ENCODE measurements at places on chromosomes 5 and 9.

GRCh38 chr9:86633945-86634344 lies 279.7 kb upstream of the TUT7 start:
- DNase-seq: no peak

DNA sequence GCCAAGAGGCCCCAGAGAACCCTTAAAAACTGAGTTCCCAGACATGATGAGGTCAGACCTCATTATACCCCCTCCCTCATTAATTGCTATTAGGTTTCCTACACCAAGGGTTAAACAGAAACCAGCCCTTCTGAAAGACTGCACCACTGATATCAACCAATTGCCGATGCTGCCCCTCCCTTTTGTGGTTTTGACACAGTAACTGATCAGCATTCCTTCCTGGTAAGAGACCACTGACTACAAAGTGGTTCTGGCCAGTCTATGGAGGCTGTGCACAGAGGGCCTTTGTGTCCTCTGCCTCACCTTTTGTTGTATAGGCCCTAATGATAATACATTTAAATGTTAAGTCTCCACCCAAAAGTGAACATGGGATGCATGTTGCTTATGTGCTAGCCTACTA lies 201.5 kb downstream of the FRMD3 start:
- no peak for DNase-seq

DNA sequence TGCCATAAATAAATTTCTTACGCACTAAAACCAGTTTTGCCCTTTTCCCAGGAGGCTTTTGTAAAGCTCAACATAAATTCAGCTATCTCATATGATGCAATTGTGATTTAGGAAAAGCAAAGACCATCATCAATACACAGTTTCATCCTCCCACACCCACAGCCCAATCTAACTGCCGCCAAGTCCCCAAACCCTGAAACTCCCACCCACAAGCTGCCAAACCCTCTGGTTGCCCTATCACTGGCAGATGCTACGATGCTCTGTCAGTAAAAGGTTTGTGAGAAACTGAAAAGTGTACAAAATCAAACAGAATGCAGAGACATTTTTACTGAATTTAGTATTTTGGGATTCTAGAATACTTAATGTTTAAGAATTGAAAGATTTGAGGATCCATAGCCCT lies 42.8 kb upstream of the NR4A3 start:
- DNase-seq: no peak

DNA sequence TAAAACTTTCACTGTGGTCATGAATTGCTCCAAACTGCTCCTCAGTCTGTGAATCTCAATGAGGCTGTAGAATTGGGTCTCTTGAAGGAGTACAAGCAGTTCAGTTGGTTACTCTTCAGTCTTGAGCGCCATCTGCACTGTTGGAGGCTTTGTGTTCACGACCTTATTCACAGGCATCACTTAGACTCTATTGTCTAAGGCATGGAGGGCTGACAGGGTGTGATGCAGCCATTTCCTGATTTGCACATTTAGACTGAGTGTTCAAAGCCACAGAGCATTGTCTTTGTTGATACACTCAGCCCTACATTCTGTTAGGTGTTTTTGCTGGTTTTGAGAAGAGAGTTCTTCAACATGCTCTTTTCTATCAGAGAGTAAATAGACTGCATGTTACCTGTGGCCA lies 355.9 kb upstream of the RIOK2 start:
- DNase-seq: no peak

DNA sequence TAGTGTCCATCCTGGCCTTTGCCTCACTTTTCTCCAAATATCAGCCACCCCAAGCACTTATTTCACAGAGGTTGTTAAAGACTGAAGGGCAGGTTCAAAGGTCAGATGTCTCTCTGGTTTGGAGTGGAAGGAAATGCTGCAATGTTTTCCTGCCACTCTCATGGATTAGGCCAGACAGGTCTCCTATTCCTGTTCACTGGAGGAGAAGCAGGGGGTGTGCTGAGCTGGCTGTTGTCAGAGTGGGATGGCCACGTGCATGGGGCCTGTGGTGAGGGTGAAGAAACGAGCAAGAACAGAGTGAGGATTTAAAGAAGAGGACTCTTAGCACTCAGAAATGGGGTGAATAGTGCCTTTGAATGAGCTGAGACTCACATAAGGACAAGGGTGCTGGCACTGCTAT lies 6.7 kb downstream of the TMEM8B start:
- DNase-seq: no peak

Measured in activated CD8-positive, alpha-beta memory T cell treated with anti-CD3 and anti-CD28 coated beads for 1 hour (primary cell).